Mesothelial cell of epicardium (in vitro differentiated cells): ENCODE measurements at places on chromosomes 3 and 15. TPM values are rescaled to one million over a fixed set of nuclear protein-coding genes. Genes with fewer than 3 reads are reported as not detected.

Gene APOD
- 0.63 to 1.2 TPM (median 0.86 TPM) in 3 replicates for total RNA-seq

Gene SYNPR
- total RNA-seq = 3.7 to 3.8 TPM (median 3.7 TPM) in 3 replicates

DNA sequence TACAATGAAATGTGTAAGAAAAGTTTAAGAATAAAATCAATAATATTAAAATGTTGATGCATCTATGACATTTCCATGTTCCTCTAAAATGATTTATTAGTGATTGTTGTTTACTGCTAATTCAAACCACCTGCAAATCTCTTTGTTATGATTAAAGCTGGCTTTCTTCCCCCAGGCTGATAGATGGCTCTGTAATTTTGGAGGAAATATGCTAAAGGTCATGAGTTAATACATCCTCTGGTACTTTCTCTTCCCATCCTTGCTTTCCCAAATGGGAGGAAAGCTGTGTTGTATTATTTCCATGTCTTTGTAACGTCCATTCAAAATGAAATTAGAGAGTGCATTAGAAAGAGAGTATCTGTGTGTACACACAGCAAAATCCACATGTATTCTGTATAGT lies 139.5 kb upstream of the TMCO5A start:
- no peak overlapping the region for H3K4me3 ChIP-seq
- no peak for DNase-seq
- no peak overlapping the region for H3K27ac ChIP-seq
- no peaks in the 10 kb centered on the region for H3K36me3 ChIP-seq

- no peak overlapping the region for H3K27ac ChIP-seq
- H3K27me3 ChIP-seq = no peaks in the 10 kb centered on the region
- no peak overlapping the region for H3K4me3 ChIP-seq
- no peak for DNase-seq
- peaks cover 24% of the 10 kb centered on the region for H3K4me1 ChIP-seq
Observed at GRCh38 chr15:62777671-62778070, 264.9 kb upstream of the TPM1 start.

GRCh38 chr3:97359977-97360376 lies 404.6 kb upstream of the ARL6 start:
- no peak for DNase-seq
- H3K4me3 ChIP-seq = no peak overlapping the region
- peaks cover 3% of the 10 kb centered on the region for H3K36me3 ChIP-seq
- no peaks in the 10 kb centered on the region for H3K27me3 ChIP-seq
- no peak overlapping the region for H3K27ac ChIP-seq
- H3K4me1 ChIP-seq = no peaks in the 10 kb centered on the region
